ENCODE measurements at places on chromosomes 2 and 18.

- DNase-seq = no peak
Observed at GRCh38 chr18:27033722-27034121, 151.4 kb downstream of the CHST9 start.

- peak; percentile 10 for DNase-seq
Observed at GRCh38 chr2:99338029-99338585, 918 bp downstream of the EIF5B start.

- no peak for DNase-seq
Observed at GRCh38 chr2:216873573-216873972, 13.7 kb upstream of the TNP1 start.

DNA sequence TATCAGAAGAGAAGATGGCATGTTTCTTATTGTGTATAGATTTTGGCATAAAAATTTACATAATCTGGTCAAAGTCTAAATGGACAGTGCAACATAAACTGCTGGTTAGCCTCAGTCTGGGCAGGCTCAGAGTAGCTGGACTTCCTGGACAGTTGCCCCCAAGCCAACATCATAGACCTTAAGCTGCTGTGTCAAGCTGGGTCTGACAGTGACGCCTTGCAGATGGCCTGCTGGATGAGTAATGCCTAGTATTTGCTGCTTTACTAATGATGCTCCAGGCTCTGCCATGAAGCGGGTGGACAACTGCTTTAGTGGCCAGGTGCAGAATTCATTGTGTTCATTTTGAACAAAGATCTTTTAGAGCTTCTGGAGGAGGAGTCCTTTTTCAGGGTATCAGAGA is 603.7 kb upstream of the ZEB2 start:
- DNase-seq = no peak

DNA sequence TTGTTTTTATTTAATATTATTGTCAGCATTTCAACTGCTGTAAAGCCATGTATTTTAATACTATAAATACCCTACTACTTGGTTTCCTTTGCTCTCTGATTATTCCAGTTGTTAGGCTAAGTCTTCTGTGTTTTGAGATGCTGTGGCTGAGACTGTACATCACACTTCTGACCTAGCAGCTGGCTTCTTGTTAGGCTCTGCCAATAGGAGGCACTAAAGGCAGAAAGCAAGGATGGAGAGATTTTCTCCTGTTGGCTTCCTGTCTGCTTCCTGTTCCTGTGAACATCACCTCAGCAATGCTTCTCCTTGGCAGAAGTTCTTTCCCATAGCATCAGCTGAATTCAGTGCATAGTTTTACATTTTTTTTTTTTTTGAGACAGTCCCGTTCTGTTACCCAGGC is 68.3 kb upstream of the YPEL5 start:
- DNase-seq = no peak

DNA sequence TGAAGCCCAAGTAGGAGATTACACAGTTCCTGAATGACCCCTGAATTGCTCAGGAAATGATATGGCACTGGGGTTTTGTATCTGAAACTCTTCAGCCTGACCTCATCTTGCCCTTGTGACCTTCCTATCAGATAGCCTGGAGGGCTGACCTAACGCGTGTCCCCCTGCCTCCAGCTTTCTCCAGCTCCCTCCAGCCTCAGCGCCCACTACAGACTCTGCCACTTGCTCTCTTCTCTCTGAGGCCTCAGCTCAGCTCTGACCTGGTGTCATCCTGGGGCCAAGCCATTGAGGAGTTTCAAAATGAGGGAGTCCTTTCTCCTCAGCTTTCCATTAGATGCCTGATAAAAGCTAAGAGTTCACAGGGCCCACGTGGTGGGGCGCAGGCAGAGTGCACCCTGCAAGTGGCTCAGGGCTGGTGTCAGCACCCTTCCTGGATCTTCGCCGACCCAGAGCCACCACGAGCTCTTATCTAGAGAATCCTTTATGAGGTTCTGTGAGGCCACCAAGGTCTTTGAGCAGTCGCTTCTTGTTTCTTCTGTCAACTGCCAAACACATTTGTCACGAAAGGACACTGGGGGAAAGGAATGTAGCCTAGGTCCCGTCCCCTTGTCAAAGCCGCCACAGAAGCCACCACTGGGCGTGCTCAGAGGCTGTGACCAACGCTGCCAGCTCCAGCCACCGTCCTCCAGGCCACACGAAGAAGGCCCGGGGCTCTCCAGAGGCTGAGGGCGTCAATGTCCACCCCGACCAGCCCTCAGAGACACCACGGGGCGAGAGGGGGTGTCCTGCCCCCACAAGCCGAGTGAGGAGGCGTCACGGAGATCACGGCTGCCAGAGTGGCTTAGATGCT is 131.3 kb upstream of the GPC1 start:
- DNase-seq = no peak

DNA sequence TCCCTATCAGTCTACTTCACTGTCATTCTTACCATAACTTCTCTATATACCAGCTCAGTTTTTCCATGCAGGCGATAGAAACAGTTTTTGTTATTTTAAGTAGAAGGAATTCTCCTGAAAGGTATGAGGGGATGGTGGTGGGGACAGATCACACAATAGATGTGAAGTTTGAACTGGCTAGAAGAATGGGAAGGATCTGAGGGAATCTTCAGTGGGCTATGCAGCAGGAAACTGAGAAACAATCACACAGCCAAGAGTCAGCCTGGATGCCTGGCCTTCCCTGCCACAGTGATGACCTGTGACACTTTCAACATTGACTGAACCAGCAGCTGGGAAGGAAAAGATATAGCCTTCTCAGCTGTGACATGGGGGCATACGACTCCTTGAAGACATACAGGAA is 329.1 kb upstream of the GULP1 start:
- DNase-seq = no peak

DNA sequence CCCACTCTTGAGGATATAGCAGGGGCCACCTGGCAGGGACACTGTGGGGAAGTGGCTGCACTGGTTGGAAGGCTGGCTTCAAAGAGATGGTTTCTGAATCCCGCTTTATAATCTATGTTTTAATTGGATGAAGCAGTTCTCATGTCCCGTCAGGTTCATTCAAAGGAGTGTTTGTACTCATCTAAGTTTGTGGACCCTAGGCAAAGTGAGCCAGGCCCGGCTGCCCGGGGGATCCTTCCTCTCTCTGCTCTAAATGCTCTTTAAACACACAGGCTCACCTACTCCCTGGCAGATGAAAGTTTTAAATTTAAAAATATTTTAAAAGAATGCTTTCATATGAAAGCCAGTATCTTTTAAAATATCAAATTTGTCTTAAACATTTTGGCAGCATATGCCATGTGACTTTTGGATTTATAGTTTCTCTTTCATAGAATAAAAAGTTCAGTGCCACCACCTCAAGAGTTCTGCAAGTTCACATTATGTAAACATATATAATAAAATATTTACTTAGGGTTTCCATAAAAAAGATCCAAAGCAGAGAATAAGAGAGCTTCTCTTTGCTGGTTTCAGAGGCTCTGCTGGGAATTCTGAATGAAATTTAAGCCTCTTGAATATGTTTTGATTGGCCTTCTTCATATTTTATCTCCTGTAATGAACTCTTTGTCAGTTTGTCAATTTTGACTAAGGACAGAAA is 143.5 kb upstream of the ALPP start:
- no peak for DNase-seq

DNA sequence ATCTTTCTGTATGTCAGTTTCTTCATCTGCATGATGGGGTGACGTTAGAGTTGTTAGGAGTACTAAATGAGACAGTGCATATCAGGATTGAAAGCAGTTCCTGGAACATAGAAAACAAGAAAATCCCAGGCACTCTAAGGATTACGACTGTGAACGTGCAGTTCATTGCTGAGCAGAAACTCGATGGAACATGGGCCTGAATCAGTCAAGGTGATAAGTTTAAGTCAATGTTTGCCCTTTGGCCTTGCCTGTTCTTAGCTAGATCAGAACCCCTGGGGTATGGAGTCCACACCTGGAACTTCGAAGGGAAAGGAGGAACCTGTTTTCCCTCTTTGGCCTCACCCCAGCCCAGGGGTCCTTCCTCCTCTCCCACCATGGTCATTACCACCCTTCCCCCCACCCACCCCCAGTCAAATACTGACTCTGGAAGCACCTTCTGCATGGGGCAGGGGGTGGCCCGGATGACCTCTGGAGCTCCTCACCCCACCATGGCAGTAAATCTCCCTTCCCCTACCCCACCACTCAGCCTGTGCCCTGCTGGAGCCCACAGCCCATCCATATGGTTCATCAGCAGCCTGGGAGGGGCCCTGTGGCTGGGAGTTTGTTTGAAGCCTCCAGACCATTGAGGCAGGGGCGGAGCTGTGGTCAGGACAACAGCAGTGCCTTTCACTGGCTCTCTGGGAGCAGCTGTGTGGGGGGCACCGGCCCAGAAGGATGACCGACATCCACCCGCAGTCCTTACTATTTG is 164.1 kb downstream of the SMAD7 start:
- DNase-seq = no peak

DNA sequence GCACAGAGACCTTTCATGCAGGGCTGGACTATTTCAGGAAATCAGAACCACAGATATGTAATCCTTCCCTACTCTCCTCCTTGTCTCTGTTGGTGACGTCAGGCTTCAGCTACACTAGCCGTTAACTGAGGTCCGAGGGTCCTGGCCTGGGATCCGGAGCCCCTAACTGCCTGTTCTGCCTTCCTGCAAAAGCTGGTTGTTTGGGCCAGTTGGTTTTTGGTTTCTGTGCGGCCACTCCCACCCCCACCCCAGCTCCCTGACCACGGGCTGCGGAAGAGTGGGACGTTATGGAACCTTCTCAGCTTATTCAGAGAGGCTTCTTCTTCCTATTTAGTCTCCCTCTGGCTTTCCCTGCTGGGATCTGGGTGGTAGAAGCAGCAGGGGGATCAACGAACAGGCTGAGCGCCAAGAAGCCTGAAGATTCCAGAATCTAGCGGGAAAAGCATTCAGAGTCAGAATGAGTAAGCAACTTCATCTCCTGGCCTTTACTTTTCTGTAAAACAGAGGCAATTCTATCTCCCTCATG is 49.3 kb upstream of the ROCK2 start:
- no peak for DNase-seq

- no peak for DNase-seq
Observed at GRCh38 chr2:214830794-214831346, 21.4 kb upstream of the BARD1 start.
